ENCODE measurements at places on chromosomes 1 and 21.
A peak's percentile ranks its signal among the peaks of the same experiment; 100 is the strongest.

- peak; percentile 45 for DNase-seq
Measured at GRCh38 chr21:44789880-44790279, 11.7 kb downstream of the UBE2G2 start.

GRCh38 chr1:161357073-161357472, 10.6 kb downstream of the CFAP126 start:
- no peak for DNase-seq

DNA sequence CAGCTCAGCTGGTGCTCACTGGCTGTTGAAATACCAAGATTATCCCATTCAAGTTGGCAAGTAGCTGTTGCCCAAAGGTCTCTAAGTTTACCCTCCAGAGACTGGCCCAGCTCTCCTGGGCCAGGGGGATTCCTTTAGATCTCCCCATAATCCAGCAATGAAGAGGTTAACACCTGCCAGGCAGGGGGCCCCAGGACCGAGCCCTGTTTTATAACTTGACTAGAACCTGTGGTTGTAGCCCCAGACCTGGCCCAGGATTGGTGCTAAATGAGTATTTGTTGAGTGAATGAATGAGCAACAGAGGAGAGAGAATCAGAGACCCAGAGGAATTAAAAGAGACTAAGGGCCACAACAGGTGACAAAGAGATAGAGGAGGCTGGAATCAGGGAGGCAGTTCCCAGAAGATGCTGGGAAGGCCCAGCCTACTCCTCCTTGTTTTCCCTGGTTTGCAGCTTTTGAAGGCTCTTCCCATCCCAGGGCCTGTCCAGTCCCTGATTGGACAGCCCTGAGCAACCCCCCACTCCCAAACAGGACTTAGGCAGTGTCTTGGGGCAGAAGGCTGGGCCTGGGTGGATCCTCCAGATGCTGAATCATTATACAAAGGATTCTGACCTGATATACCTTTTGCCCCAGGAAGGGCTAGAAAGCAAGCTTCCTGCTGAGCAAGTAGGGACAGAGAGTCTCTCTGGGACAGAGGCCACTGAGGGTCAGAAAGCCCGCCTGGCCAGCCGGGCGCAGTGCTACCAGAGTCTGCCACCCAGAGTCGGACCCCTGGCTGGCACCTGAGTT, 2.4 kb upstream of the RHBG start:
- DNase-seq: no peak

DNA sequence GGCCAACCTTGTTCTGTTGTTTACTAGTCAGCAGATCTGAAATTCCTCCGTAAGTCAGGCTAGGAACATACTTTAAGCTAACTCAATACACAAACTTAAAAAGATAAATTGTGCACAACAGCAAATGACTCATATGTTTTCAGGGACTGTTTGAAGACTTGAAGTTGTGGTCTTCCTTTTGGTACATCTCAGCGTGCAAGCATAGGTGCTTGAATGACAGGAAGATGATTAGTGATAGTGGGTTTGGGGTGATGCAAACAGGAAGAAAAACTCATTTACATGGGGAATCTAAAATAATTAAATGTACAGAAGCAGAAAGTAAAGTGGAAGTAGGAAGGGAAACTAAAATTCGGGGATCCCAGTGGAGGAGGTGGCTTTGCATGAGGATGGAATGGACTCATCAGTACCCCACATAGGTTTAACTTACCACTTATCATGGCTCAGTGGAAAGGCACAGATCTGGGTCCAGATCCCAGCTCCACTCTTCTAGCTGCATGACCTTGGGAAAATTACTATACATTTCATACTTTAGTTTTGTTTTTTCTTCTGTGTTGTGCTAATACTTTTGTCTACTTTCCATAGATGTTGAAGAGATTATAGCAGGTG, 122.3 kb downstream of the XCL2 start:
- DNase-seq: no peak

DNA sequence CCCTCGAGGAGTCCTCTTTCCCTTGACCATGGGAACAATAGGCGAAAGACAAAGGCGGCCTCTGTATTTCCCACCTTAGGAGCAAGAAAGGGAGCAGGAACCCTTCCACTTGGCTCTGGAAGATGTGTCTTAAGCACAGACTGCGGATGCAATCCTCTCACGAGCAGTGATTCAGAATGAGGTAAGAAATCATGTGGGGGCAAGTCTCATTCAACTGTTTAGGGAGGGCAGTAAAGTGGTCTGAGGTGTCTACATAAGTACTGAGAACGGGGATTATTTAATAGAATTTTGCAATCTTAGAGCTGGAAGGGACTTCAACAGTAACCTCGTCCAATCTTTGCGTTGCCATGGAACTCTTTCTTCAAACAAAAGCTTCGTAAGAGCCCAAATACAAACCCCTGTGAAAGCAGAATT, 1.6 kb upstream of the DYRK3 start:
- peak; percentile 80 for DNase-seq

GRCh38 chr1:114130846-114131525, 22.7 kb downstream of the SYT6 start:
- no peak for DNase-seq

- DNase-seq: no peak
Measured at GRCh38 chr1:115810609-115811008, 30.3 kb downstream of the NHLH2 start.

DNA sequence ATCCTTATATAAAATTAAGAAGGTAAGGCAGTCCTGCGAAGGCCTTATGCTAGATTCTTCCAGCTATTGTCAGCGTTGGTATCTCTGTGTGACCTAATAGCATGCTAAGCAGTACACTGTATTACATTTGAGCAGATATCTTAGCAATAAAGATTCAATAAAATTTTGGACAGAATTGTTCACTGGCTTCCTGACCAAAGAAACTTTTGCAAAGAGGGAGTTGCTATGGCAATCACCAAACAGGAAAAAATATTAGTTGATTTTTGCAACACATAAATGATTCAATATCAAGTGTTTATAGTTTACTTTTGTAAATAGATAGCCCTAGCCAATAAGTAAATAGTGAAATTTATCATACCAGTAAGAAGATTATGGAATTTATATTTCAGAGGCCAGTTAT, 31.0 kb upstream of the PLEKHO1 start:
- DNase-seq: no peak

- DNase-seq: no peak
Measured at GRCh38 chr1:111756124-111756513, 418 bp downstream of the DDX20 start.

GRCh38 chr1:32060914-32061313, 11.8 kb upstream of the TMEM39B start:
- DNase-seq: no peak

GRCh38 chr1:108962681-108963051, 618 bp downstream of the CLCC1 start:
- no peak for DNase-seq

GRCh38 chr1:9025449-9025848, 774 bp downstream of the SLC2A7 start:
- no peak for DNase-seq

GRCh38 chr1:25128121-25128621, 104.1 kb downstream of the SYF2 start:
- DNase-seq: no peak

- no peak for DNase-seq
Measured at GRCh38 chr1:245809361-245809760, 654.6 kb downstream of the KIF26B start.

GRCh38 chr1:3548156-3548893, 63.0 kb downstream of the MEGF6 start:
- peak; percentile 6 for DNase-seq

GRCh38 chr1:174743654-174744561, 255.8 kb upstream of the CACYBP start:
- DNase-seq: peak; percentile 40

DNA sequence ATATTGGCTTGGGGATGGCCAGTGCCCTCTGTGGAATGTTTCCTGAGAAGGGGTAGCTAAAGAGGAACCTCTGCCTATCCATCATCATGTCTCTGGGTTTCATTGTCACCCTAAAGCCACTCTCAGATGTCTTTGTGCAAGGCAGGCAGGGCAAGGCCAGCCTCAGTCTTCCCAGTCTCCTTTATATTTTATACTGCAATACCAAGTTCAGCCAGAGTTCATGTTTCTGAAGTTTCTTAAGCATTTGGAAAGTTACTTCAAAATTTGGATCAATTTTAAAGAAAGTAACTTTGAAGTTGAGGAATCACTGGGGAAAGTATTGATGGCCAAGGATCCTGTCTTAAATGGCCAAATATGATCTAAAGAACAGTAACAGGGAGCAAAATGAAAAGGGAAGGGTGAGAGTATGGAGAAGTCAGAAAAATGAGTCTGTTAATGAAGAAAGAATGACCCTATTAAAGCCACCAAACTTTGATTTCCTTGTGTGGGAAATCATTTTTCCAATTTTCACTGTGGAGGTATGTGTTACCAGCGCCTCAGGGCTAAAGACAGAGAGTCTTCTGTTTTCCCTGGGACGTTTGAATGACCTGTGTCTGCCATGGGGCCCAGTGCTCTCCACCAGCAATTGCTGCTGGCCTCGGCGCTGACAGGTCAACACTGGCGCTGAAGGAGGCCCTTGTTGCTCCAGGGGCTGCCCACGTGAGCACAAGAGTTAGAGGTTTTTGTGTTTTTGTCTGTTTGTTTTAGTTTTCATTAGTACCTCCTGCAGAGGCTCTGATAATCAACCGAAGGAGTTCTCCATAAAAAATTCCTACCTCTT, 93.9 kb downstream of the ATP5PO start:
- no peak for DNase-seq

DNA sequence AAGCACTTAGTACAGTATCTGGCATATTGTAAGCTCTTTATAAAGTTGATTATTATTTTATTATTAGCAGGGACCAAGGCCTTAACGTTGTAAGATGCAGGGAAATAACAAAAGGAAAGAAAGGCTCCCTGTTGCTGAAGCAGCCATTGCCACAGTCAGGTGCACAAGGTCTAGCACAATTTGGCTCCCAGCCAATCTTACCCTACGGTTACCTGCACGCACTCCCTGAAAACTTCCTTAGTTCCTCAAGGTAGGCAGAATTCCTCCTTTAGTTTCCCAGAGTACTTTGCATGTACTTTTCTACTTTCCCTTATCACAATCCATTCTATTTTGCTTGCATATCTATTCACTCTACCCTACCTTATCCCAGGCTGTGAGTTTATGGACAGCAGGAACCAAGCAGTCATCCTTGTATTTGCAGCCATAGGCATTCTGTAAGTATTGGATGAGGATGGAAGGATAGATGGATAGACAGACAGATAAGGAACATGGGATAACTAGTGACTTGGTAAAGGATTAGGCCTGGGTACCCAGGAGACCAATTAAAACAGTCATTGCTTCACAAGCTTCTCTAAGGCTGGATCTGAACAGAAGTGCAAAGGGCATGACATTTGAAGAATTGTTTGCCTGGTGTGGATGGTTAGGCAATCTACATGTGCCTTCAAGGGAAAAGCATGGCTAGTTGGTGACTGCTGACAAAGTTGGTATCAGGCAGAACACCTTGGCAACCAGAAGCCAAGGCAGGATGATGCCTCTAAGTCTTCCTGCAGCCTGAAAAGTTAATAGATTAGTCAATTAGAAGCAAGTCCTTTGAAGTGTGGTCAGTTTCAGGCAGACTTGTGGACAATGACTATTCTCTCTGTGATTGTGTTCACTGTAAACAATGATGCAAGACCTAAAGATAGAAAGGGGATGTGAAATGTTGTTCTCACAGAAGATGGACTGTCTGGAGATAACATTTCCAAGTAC, 20.8 kb upstream of the JAK1 start:
- DNase-seq: no peak

GRCh38 chr1:115062542-115063004, 26.7 kb downstream of the TSPAN2 start:
- peak; percentile 33 for DNase-seq

DNA sequence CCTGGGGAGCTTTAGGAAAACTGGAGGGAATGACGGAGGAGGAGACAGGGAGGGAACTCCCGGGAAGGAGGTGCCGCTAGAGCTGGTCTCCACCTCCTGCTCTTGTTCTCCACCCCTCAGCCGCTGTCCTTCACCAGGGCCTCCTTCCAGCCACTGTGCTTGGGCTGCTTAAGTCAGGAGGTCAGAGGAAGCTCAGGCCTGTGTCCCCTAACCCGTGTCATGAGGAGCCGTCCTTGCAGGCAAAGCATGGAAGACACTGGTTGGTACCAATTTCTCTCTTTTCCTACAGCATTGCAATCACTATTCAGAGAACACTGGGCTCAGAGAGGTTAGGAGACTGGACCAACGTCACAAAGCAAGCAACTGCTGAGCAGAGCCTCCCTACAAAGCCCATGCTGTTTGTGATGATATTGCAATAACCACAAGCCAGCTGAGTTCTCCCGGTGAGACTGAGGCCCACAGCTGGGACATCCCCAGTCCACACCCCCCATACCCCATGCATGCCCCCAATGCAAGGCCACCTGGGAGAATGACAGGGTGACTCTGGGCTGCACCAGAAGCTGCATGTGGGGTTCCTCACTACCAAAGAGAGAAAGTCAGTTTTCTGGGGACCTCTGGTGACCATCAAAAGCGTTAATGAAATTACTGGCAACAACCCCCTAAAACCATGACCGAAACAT, 427.5 kb downstream of the NPHP4 start:
- no peak for DNase-seq

GRCh38 chr21:44537930-44538911, 1.8 kb downstream of the KRTAP10-1 start:
- no peak for DNase-seq

DNA sequence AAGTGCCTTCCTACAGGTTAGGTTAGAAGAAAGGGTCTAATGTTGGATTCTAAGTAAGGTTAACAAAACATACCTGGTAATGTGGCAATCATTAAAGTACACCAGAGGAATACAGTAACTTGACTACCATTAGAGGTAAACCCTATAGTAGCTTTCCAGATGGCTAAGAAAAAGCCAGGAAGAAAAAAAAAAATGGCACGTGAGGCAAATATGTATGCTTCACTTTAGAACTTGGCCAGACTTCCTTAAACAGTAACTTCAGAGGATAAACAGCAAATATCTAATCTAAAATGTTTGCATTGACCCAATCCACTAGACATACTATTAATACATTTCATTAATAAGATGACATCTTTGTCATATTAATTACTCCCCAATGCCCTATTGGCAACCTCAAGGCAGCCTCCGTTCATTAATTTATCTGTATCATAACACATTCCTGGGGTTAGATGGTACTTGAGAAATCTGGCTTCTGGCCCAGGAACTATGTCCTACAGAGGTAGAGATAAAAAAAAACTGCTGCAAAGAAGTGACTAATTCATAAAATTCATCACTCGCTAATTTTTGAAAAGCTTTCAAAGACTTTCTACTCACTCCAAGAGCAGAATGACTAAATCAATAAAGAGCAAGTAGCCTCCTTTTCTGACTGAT, 5.8 kb downstream of the DCAF8 start:
- DNase-seq: peak; percentile 87

DNA sequence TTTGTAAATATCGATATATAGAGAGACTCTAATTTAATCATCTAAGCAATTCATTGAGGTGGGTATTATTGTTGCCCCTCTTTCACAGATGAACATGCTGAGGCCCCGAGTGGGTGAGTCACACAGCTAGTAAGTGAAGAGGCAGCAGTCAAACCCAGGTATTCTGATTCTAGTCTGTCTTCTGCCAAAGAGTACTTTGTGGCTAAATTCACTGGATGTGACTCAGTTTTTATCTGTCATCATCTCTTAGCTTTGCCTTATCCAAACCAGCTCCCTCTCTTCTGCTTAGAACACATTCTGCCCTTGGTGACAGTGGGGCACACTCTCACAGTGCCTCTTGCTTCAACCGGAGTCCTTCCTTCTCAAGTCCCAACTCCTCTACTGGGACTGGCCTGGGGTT, 11.5 kb downstream of the FCRL5 start:
- DNase-seq: peak; percentile 2

Data from fibroblast of skin of right quadriceps (primary cell).